ENCODE measurements at places on chromosomes 5 and 9. TPM values are rescaled to one million over a fixed set of nuclear protein-coding genes. Genes with fewer than 3 reads are reported as not detected.

GRCh38 chr9:12658531-12659209 lies 34.5 kb upstream of the TYRP1 start:
- no peak for DNase-seq

MTX3 gene
- polyA plus RNA-seq = 8.7 TPM

GRCh38 chr5:45737153-45737552 lies 41.0 kb upstream of the HCN1 start:
- no peak for DNase-seq

DNA sequence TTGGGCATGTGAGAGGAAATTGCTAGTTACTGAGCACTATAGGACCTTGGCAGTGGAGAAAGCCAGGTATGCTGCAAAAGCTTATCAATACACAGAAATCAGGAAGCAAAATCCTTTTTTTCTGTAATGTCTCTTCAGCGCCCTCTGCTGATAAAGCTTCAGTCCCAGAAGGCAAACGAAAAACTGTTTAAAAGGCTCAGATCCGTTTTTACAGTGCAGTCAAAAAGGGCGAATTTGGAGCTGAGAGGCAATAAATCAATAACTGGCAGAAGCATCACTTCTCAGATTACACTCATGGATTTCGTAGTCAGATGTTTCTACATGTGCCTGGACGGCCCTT lies 1.1 kb upstream of the MAN2A1 start:
- no peak for DNase-seq

CA9 gene
- 50.5 TPM for polyA plus RNA-seq

- no peak for DNase-seq
Measured at GRCh38 chr5:109318455-109319108, 91.2 kb downstream of the PJA2 start.

ENTPD8 gene
- polyA plus RNA-seq = 0.37 TPM

DNA sequence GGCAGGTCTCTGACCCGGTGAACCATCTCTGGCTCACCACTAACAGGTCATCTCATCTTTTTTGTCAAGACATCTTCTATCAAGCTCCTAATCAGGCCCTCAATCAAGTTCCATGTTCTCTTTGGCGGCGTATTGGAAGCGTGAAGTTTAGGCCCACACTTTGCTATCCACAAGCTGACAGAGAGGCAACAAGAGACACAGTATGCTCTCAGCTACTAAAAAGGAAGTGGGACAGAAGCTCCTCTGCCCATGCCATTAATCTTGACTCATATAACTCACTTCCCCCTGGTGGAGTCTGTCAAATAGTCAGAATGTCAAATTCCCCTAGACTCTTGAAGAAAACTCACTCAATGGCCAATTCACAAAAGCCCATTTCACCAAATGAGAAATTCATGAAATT lies 77.6 kb upstream of the TMC1 start:
- no peak for DNase-seq
